ENCODE measurements at places on chromosomes 1 and 21.

GRCh38 chr1:235776396-235776795 is 90.3 kb downstream of the LYST start:
- no peak for DNase-seq

- no peak for DNase-seq
Measured at GRCh38 chr21:42218836-42219605, at the start of gene ABCG1. ABCG1 (plus strand) TSS chr21:42219140; CDS start chr21:42219263, 123 bp downstream.

DNA sequence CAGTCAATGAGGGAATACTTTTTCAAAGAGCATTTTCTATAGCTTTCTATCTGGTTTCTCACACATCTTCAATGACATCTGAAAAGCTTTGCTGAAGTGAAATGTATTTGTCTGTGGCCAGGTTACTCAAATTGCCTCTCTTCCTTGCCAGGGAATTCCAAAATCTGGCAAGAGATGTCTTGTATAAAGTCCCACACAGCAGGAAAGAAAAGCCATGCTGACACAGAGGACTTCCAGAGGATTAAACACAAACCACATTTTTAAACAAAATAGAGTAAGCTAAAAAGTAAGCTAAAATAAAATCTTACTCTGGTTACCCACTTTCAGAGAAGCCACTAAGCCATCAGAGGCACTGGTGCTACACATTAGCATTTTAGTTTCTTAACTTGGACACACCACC is 93.1 kb upstream of the BCAR3 start:
- no peak for DNase-seq

GRCh38 chr1:198865319-198865718 is 226.5 kb downstream of the PTPRC start:
- DNase-seq: no peak

DNA sequence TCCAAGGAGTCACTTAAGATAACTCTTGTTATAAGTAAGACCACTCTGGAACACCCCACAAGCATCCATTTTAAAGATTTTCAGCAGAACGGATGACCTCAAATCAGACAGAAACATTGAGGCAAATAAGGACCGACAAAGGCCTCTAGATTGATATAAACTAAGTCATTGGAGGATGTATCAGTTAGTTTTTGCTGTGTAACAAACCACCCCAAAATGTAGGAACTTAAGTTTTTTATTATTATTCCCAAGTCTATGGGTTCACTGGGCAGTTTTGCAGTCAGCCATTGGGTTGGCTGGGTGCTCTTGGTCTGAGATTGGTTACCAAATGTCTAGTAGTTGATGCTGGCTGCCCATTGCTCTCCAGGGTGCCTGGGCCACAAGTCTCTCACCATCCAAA is 311.8 kb downstream of the SIPA1L2 start:
- DNase-seq: no peak

DNA sequence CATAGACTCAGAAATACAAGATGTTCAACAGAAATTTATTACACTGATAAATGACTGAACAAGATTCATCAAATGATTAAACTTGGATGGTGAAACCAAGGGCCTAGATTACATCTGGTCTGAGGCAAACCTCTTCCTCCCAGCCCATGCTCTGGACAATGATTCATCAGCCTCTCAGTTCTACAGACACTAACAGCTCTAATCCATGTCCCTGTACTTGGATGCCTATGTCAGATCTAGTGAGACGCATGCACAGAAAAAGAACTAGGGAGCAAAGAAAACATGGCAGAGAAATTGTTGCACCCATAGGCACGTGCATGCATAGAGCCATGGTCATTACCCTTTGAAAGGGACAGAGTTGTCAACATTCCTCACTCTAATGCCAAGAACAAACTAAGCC is 250.1 kb downstream of the KCNH1 start:
- no peak for DNase-seq

DNA sequence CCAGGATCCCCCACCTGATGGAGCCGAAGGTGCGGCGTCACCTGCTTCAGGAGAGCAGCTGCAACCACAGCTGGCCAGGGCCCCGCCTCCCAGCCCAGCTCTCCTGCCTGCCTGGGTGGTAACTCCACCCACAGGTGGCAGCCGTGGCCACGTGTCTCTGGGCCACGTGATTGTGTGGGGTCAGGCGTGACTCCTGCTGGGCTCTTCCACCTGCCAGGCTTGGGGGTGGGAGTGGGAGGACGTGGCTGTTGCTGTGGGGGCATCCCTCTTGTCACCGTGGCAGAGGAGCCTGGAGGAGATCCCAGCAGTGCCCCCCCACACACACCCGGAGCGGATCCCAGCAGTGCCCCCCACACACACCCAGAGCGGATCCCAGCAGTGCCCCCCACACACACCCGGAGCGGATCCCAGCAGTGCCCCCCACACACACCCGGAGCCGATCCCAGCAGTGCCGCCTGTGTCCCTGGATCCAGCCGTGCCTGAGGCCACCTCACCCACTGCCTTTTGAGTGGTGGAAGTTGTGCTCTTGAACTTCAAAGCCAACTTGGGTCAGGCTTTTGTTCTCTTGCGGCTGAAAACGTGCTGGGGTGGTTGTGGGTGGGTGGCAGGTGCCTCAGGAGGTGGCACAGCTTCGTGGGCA is 32.2 kb downstream of the POFUT2 start:
- DNase-seq: no peak

DNA sequence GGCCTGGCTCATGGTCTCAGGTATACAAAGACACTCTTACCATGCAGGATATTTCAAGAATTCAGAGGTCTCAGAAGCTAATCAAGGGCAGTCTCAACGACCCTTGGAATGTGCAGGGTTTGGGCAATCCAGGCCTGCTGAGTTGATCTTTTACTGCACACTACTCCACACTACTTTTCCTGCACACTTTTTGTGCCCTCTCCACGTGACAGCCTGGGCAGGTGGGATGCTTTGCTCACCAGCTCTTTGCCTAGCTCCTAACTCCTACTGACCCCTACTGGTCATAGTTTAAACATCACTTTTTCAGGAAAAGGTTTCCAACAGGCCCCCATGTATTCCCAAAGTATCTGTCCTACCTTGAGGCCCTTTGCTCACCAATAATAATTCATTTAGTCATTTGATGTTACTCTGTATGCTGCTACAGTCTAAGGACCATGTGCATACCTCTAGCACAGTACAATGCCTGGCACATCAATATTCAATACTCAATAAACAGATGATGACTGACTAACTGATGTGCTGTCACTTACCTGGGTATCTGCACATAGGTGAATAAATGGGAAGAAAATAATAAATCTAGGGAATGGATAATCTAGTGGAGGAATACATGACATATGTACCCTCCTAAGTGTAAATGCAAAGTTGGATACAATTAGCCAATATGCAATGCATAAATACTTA is 9.6 kb downstream of the DUSP23 start:
- no peak for DNase-seq

DNA sequence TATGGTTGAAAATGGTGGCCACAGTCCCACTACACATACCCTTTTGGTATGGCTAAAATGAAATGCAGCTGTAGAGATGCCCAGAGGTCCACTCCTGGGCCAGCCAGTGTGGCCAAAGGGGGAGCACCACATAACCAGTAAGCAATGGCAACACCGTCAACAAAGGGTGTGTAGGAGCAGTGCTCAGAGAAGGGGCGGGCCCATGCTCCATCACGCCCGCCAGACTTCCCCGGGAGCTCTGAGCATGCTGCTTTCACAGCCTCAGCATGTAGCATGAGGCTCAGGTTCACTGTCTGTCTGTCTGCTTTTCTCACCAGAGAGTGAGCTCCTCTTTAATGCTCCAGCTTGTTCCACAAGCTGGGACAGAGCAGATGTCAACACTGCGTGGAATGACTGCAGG is 537.6 kb downstream of the MATN1 start:
- no peak for DNase-seq

- no peak for DNase-seq
Measured at GRCh38 chr21:35350965-35351364, 301.9 kb upstream of the RUNX1 start.

Measured in stimulated activated CD4-positive, alpha-beta T cell treated with anti-CD3 and anti-CD28 coated beads, Interleukin-2, amount 100 ng/mL, for 4 hours (primary cell).